ENCODE measurements at places on chromosomes 13 and 19.

DNA sequence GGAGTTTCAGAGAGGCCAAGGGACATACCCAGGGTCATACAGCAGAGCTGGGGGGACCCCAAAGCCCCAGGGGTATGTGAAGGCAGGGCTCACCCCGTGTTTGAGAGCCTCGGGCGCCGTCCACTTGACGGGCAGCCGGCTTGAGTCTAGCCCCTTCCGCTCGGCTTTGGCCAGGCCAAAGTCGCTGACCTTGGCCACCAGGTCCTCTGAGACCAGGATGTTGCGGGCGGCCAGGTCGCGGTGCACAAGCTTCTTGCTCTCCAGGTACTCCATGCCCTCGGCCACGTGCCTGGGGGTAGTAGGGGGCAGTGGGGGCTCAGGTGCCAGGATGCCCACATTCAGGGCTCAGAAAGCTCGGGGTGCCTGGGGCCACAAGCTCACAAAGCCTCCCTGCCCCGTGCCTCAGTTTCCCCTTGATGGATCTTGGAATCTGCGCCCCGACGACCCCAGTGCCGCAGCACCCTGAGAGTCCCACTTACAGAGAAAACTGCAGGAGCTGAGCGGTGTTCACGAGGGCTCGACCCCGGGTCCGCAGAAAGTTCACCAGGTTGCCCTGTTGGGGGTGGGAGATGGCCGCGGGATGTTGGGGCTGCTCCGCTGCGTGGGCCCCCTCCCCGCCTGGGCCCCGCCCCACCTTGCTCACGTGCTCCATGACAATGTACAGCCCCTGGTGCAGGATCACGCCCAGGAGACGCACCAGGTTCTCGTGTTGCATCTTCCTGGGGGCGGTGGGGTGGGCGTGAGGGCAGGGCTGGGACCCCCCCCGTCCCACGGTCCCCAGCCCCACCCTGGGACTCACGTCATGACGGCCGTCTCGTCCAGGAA is 7.1 kb downstream of the MATK start:
- DNase-seq = no peak

DNA sequence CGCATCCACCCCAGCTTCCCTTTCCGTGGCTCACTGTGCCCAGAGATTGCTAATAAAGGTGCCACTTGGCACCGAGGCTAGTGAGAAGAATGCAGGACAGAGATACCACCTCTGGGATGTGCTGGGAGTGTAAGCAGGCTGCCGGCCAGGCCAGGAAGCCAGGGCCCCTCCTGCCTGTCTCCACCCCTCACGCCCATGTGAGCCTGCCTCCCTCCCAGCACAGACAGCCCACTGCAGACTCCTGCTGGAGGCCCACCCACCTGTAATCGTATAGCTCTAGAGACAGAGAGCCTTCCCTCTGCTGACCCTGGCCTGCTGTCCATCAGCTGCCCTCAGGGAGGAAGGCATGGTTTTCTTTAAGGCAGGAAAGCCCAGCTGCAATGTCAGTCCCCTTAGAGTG is 13.9 kb downstream of the VSTM2B start:
- DNase-seq = no peak

DNA sequence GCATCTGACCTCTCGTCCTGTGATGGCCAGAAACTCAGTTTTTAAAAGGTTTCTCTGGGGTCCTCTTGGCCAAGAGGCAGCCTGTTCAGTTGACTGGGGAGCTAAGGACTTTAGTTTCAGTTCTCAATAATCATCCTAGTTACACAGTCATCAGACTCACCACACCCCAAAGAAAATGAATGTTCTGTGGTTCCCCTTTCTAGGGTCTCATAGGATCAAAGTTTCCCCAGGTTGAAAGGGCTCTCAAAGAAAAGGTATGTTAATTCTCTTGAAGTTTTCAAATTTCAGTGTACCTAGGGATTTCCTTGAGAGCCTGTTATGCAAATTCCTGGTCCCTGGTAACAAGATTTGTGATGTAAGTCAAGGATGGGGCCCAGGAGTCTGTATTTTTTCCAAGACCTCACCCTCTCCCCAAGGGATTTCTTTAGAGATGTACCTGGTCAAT is 94.9 kb downstream of the FAM216B start:
- DNase-seq = no peak

DNA sequence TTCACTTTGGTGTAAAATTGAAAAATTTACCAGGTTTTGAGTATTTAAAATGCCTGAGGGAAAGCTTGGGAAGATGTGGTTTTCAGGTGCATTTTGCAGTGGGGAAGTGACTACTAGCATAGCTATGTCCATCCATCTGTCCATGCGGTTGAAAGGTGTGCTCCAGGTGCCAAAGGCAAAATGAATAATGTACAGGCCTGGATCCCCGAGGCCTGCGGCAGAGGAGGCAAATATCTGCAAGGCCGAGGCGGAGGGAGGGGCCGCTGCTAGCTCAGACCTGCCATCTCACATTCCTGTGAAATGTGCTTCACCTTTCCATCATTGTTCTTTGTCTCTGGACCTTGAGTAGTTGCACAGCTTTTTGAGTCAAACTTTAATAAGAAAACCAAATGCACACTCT is 65.5 kb downstream of the ERCC5 start:
- no peak for DNase-seq

DNA sequence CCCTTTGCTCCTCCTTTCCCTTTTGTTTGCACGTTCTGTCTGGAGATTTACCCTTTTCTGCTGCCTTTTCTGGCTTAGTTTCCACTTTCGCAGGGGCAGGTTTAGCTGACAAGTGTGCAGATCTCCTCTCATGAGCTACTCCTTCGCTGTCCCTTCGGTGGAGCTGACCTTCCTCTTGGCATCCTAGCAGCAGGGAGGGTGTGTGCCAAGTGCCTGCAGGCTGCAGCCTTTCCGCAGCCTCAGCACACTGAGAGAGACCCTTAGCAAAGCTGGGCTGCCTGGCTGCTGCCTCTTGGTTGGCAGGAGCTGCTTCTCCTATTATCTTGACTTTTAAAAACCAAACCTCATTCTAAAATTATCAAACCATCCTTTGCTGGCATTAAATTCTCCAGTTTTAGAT is 132.5 kb downstream of the DNAJC3 start:
- DNase-seq = no peak

- no peak for DNase-seq
Observed at GRCh38 chr19:5205937-5206750, 134.5 kb downstream of the PTPRS start.

DNA sequence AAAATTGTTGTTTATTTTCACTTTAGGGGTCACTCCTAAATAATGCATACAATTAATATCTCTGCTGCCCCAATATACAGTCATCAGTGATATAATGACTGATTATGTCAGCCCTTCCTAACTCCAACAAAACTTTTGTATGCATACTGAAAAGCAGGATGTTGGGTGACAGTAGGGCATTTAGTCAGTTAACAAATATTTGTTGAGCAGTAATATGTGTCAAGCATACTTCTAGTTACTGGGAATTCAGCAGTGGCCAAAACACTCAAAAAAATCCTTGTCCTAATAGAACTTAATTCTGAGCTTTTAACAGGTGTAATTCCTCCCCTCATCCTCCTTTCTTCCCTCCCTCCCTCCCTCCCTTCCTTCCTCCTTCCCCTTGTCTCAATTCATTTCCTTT is 560.7 kb upstream of the KLHL1 start:
- DNase-seq = no peak

DNA sequence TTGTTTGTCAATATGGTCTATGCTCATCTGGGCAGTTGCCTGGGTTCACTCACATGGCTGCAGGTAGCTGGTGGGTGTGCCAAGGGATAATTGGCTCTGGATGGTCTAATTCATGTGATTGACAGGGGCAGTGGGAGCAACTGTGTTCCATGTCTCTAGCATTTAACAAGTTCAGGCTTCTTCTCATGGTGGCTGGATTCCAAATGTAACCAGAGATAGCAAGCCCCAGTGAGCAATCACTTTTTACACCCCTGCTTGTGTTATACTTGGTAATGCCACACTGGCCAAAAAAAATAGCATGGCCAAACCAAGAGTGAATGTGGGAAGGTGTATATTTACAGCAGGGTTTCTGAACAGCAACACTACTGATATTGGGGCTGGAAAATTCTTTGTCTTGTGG is 89.6 kb upstream of the TNFSF11 start:
- no peak for DNase-seq

- no peak for DNase-seq
Observed at GRCh38 chr19:1270213-1270853, 1.2 kb downstream of the CIRBP start.

DNA sequence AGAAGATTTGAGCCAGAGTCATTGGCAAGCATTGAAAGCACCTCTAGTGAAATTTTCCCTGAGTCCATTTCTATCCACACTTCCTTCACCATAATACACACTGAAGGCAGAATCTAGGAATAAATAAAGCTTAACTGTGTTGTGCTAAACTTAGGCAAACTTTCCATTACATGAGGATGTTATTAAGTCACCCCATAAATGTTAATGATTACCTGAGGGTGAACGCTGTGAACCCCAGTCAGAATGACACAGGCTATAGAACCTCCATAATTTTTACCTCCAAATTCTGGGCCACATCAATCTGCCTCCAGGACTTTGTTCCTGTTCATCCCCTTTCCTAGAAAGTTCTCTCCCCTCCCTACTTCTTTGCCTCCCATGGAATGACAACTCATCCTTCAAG is 71.0 kb downstream of the RAP2A start:
- no peak for DNase-seq

DNA sequence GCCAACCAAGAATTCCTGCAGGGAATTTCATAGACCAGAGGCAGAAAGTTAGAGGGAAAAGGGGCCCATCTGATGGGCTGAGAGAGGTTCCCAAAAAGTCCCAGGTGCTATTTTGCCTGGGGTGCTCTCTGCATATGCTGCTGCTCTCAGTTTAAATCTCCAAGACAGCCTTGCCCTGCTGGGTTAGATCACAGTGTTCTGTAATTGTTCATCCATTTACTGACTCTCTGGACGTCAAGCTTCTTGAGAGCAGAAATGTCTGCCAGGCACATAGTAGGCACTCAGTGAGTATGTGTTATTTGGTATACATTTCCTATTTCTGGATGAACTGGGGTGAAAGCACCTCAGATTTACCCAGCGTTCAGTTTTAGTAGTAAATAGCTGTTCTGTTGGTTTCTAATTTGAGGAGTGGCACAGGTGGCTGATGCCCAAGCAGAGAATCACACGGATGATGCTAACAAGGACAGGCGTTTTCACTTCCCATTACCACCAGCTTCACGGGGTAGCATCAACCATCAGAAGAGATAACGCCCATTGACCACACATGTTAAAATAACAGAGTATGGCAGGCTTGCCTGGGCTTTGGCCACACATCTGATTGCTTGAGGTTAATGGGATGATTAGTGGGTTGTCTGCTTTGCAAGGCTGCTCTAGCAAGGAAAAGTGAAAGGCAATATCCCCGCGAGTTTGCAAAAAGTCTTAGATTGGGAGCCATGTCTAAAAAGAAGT is 161.1 kb downstream of the SLC7A1 start:
- no peak for DNase-seq

Data from globus pallidus (tissue), 1 donor.